Right cardiac atrium (tissue), 5 donors: ENCODE measurements at places on chromosomes 5 and 9. TPM values are rescaled to one million over a fixed set of nuclear protein-coding genes. Genes with fewer than 3 reads are reported as not detected.

DNA sequence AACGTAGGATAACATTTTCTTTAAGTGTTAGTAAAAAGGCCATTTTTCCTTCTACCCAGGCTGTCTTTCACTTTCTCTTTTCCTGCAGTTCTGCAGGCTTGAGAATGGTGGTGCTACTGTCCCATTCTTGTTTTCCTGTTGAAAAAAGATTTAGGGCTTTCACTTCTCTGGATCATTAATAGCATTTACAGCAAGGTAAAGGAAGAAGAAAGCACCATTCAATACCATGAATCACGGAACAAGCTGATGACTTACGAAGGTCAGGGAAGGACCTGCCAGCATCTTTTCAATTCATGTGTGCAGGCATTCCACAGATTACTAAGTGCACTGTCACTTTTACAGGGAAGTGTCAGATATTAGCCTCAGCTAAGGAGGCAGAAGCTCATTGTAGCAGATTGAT, 292.8 kb downstream of the YTHDC2 start:
- no peak for DNase-seq

GRCh38 chr9:127769929-127770582, 8.4 kb downstream of the SH2D3C start:
- no peak for DNase-seq

DNA sequence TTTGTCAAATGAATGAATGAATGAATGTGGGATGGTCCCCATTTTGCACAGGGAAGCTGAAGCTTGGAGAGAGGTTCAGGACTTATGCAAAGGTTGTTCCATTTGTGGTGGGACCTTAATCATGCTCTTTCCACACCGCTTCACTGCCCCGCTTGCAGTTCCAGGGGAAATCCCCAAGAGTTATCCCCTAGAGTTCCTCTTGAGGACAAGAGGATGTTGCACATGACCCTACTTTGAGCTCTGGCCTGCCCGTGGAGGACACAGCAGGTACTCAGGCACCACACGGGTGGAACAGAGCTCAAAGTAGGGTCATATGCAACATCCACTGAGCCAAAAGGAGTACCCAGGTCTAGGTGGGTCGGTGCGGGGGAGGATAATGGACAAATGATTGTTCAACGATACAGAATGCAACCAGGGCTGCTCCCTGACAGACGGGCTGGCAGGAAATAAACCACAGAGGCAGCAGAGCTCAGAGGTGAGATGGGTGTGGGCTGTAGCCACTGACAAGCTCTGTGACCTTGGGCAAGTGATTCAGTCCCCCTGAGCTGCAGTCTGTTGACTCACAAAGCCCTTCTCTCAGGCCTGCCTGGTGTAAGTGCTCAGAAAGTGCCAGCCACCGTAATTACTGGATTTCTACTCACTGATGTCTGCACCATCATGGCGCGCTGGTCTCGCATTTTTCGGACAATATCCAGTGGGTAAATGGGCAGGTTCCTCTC, 60.3 kb upstream of the EPB41L4B start:
- no peak for DNase-seq

GRCh38 chr5:17187786-17188170, 29.7 kb upstream of the BASP1 start:
- DNase-seq = no peak

- no peak for DNase-seq
Measured at GRCh38 chr5:119323601-119324000, 32.2 kb upstream of the TNFAIP8 start.

- no peak for DNase-seq
Measured at GRCh38 chr9:83957248-83957513, 22.8 kb downstream of the HNRNPK start.

- DNase-seq = no peak
Measured at GRCh38 chr5:133327946-133328401, 276.2 kb downstream of the HSPA4 start.

- no peak for DNase-seq
Measured at GRCh38 chr5:31992377-31992776, 181.7 kb downstream of the GOLPH3 start.

GRCh38 chr9:104868687-104869404, 59.1 kb downstream of the ABCA1 start:
- DNase-seq = peak; percentile 62

DNA sequence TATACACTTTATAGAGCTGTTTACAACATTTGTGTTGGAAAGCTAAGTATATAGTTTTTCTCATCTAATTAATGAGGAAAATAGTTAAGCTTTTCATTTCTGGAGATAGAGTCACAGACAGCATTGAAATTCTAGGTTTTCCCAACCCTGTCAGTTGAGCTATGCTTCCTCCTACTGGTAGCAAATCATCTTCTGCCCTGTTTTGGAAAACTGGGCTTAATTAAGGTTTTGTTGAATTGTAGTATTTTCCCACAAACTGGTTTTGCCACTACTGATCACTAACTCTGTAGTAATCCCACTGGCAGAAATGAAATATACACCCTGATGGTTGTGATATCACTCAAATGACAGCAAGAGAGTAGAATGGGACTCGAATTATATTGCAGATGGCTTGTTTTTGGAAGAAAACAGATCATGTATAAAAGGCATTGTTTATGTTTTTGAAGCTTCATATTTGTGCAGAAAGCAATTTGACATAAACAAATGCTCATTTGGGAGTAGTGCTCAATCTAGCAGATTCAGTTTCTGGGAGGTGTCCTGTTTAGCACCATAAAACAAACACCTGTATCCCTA, 46.6 kb downstream of the CD180 start:
- no peak for DNase-seq

GRCh38 chr9:86241216-86241615, 18.2 kb downstream of the C9orf153 start:
- no peak for DNase-seq

- no peak for DNase-seq
Measured at GRCh38 chr5:82591021-82591515, 312.9 kb upstream of the RPS23 start.

DNA sequence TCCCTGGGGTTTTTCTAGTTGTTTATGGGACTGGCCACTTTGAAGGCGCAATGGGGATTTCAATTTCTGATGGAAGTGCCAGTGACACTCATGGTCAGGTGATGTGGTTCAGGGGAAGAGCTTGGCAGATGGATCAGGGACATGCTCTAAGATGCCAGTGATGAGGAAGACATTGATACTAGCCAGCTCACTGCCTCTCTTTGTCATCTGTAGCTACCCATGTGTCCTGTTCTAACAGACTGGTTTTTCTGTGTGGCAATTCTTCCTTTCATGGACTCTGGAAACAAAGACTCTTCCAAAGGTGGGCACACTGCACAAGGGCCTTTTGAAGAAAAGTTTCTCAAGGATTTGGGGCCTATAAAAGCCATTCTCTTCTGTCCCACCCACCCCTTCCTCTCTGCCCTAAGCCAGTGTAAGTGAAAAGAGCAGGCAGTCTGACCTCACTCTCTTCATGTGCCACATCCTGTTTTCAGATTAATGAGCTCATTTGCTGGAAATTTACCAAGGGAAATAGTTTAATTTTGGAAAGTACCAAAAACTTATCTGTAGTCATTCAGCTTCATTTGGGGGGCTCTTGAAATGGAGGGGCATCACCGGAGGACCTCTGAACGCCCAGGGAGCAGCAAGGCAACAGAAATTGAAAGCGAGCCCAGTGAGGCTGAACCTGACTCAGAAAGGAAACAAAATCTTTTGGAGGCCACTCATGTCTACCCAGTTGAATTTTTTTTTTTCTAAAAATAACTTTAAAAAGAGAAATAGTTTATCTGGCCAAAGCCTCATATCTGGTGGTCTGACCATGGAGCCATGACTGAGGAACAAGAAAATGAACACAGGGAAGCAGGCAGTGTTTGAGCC, 4.9 kb upstream of the TRAF1 start:
- DNase-seq = no peak

- DNase-seq = no peak
Measured at GRCh38 chr9:129033216-129033615, 3.2 kb upstream of the MIGA2 start.

- no peak for DNase-seq
Measured at GRCh38 chr5:52869391-52869790, 81.7 kb downstream of the ITGA1 start.

The UGT3A1 gene
- not detected for total RNA-seq

The HSPA4 gene
- total RNA-seq = 88.2 TPM

The SIT1 gene
- total RNA-seq = 0.26 TPM

The PCDHGA8 gene
- 4.0 TPM for total RNA-seq

The CTXN3 gene
- total RNA-seq = not detected

The C8G gene
- total RNA-seq = 1.4 TPM

The BTNL8 gene
- total RNA-seq = not detected
